Mesothelial cell of epicardium (in vitro differentiated cells): ENCODE measurements at places on chromosomes 5 and 9. TPM values are rescaled to one million over a fixed set of nuclear protein-coding genes. Genes with fewer than 3 reads are reported as not detected.

GRCh38 chr9:125922854-125923253, 175.7 kb downstream of the PBX3 start:
- no peak overlapping the region for H3K4me3 ChIP-seq
- H3K27me3 ChIP-seq: no peaks in the 10 kb centered on the region
- peaks cover 4% of the 10 kb centered on the region for H3K4me1 ChIP-seq
- H3K27ac ChIP-seq: no peak overlapping the region
- peaks cover 6% of the 10 kb centered on the region for H3K36me3 ChIP-seq
- no peak for DNase-seq

RASEF gene
- 3.7 to 4.1 TPM (median 4.0 TPM) in 3 replicates for total RNA-seq

- DNase-seq: no peak
- peaks cover 19% of the 10 kb centered on the region for H3K36me3 ChIP-seq
- no peak overlapping the region for H3K27ac ChIP-seq
- no peaks in the 10 kb centered on the region for H3K27me3 ChIP-seq
These were observed 7.5 kb downstream of the NDFIP1 start for GRCh38 chr5:142115937-142116614.

GRCh38 chr9:121491111-121491510, 8.5 kb downstream of the GGTA1 start:
- DNase-seq: no peak
- H3K27ac ChIP-seq: no peak overlapping the region
- H3K27me3 ChIP-seq: peaks cover 15% of the 10 kb centered on the region
- H3K36me3 ChIP-seq: no peaks in the 10 kb centered on the region
- no peaks in the 10 kb centered on the region for H3K4me1 ChIP-seq

DNA sequence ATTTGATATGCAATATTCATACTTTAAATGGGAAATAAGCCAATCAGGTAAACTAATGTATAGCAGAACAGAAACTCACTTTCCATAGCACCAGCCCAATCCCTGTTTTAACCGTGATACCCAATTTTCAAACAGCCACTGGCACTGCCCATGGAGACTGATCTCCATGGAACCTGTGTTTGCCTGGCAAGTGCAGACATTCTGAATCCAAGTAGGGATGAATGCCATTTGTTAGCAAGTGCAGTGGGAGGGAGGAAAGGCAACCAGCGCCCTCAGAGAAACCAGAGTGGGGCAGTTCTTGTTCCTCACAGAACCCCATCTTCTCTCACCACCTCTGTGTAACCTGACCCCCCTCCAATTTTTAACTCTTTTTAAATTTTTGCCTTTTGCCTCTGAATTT, 229.1 kb downstream of the CTNND2 start:
- H3K27ac ChIP-seq: no peak overlapping the region
- H3K36me3 ChIP-seq: peaks cover 2% of the 10 kb centered on the region
- no peaks in the 10 kb centered on the region for H3K4me1 ChIP-seq
